Iris pigment epithelial cell (primary cell): ENCODE measurements at places on chromosomes 16 and 17.

DNA sequence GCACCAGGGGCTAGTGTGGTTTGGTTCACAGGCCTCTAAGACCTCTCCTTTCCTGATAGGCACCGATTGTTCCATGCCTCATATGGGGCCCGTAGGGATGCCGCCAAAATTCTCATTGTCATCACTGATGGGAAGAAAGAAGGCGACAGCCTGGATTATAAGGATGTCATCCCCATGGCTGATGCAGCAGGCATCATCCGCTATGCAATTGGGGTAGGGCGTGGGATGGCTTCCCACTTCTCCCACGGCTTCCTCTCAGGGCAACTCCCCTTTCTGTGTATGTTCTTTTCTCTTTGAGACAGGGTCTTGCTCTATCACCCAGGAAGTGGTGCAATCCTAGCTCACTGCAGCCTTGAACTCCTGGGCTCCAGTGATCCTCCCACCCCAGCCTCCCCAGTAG, 5.3 kb downstream of the ITGAX start:
- no peak for DNase-seq

GRCh38 chr16:84839054-84839453, 19.3 kb downstream of the CRISPLD2 start:
- peak; percentile 86 for DNase-seq

DNA sequence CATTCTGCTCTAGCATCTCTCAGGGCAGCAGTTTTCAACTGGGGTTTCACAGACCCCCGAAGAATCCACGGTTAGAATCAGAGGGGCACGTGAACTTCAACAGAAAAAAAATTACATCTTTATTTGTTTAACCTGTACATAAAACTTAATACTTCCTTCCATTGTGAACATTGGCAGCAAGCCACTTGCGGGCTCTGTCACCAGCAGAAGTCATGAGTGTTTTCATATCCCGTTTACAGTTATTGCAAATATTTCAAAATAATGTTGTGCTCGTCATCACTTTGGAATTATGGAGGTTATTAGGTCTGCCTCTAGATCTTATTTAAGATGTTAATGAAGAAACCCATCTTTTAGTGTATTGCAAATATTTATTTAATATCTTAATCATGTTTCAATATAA, 109.8 kb downstream of the SDR42E1 start:
- DNase-seq: peak; percentile 75

- DNase-seq: no peak
These were observed 8.5 kb upstream of the CBFA2T3 start for GRCh38 chr16:88985521-88985920.

- DNase-seq: no peak
These were observed 89.1 kb downstream of the RGS9 start for GRCh38 chr17:65226227-65226626.

DNA sequence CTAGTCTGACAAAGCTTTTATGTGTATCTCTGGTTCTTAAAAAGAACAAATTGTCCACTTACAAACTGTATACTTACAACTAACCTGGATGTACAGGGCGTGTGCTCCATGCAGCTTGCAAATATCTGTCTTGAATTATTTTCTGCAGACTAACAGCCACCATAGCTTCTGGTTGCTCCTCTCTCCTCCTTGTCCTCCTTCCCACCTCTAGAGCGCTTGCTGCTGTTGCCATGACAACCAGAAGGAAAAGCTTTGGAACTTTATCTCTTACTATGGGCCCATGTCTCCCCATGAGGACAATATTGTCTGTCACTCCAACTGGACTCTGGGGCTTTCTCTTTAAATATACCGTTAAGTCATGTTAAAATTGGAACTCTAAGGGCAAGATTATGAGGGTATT, 71.5 kb upstream of the DHX40 start:
- no peak for DNase-seq

GRCh38 chr17:68602289-68602688, 1.1 kb upstream of the FAM20A start:
- DNase-seq: no peak

DNA sequence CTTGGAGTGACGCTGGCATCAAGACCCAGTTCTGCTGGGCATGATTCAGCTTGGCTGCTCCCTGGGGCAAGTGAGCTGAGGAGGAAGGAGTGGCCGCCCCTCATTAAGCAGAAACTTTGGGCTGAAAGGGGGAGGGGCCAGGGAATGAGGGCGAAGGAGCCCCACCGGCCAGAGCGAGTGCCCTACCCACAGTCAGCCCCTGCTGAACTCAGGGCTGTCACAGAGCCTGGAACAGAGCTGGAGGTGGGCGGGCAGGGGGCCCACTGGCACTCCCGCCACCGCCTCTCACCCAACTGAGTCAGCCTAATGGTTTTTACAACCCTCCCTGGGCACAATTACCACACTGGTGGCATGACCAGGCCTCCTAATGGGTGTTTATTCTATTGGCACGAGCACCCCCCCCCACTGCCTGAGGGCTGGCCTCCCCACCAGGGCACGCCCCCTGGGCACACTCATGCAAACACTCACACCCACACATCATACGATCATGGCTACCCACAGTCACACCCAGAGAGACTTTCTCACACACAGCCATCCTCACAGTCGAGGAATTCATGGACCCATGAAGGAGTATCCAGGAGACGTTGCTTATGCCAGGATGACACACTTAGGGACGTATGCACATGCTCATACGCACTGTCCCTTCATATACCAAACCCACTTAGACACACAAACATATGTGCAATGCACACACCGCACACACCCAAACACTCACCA, 19.2 kb downstream of the UNC119 start:
- no peak for DNase-seq

GRCh38 chr17:82120148-82120547, 22.1 kb upstream of the FASN start:
- peak; percentile 35 for DNase-seq

- DNase-seq: peak; percentile 90
These were observed 23.1 kb downstream of the CREBBP start for GRCh38 chr16:3857189-3858043.

DNA sequence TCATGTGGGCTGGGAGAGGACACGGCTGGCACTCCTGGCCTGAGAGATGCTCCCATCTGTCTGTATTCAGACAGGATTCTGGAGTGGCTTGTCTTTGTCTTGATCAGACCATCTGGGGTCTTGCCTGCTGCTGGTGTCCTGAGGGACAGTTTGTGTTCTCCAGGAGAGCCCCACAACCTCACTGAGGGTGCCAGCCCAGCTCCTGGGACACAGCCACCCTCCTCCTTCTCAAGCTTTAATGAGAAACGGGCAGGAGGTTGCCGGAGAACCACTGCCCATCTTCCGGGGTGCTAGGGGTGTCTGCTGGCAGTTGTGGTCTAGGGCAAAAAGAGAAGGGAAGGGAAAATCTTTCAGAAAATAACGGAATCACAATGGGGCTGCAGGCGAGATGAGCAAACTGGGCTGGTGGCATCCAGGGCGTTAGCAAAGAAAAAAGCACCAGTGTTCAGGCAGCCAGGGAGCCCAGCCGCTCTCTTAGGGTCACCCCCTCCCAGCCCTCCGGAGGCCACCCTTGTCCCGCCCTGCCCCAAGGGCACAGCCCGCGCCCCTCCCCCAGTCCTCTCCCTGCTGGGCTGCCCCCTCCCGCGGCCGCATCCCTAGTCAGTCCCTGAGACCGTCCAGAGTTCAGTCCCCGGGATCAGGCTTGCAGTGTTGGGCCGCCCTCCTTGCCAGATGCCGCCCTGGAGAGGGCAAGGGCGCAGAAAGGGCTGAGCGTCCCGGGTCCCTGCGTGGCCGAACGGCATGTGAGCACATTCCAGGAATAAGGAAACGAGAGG, 824.7 kb downstream of the KCNJ18 start:
- no peak for DNase-seq

- DNase-seq: no peak
These were observed 19.2 kb downstream of the POLR3E start for GRCh38 chr16:22316411-22316811.

DNA sequence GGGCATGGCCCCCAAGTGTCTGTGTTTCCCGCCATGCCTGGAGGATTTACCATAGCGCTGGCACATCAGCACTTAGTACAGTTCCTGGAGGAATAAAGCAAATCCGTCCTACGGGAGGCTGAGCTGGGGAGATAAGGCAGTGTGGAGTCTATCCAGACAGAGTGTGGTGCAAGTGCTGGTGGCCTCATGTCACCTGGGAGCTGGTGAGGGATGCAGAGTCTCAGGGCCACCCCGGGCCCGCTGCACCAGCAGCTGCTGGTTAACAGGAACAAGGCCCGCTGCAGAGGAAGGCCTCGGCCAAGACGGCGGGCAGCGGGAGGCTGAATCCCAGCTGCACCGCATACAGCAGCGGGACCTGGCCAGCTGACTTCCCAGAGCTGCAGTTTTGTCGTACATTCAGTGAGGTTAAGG, 57.3 kb upstream of the CDC42EP4 start:
- no peak for DNase-seq

DNA sequence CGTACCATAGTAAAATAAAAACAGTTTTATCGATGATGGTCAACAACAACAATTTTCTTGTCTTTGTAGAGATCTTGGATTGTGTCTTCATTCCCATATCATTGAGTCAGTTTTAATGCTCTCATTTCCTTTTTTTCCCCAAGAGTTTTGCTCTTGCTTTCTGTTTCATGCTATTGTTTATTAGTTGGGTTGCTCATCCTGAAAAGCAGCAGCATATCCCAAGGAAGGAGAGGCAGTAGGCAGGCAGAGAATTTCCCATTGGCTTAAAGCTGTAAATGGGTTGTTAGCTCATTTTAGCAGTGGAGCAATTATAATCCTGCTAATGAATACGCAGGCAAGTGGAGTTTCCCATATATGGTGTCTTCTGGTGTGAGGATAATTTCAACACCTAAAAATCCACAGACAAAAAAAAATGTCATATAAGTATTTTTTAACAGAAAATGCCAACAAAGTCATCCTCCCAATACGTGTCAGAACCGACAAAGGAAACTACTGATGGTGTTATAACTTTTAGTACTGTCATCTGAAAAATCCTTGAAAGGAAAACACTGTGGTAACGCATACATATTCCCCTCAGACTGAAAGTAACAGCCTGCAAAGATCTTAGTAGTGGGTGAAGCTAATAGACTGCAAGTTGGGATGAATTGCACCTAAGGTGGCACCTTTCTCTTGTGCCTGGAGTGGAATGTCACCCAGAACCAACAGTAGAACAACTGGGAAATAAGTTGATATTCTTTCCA, 218.3 kb downstream of the FTO start:
- DNase-seq: no peak

DNA sequence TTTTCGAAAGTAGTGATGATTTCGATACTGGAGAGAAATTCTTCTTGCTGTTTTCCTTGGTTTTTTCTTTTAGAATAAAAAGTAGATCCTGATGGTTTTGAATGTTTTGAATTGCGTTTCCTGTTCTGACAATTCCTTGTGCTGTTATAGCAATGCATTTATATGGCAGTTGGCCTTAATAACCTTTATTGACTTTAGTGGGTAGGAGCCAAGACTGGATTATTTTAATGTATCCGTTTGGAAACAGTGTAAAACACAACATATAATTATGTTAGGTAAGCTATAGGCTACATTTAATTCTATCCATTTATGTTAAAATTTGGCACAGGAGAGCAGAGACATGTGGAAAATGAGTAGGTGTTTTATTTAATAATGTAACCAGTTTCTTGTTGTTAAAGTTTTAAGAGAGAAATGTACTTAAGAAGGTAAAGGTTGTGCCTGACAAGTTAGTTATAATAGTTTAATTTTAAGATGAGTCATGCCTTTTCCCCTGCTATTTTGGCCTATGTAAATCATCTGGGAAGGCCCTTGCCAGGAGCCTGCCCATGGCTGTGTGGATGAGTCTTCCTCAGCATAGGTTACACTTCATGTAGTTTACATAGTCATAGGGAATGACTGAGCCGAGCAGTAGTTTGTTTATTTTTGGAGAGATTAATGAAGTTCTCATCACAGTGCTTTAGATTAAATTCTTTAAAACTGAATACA, 189.9 kb downstream of the FTO start:
- peak; percentile 87 for DNase-seq

GRCh38 chr17:4498461-4499397, at the start of gene SPNS2:
TSS of gene SPNS2 (plus strand) at chr17:4498881. CDS start at chr17:4499048, 167 bp downstream.
- DNase-seq: peak; percentile 55

- peak; percentile 39 for DNase-seq
These were observed 7.2 kb upstream of the AGRP start for GRCh38 chr16:67490335-67491096.

- peak; percentile 55 for DNase-seq
These were observed 18.2 kb upstream of the KRT20 start for GRCh38 chr17:40903129-40903847.

- DNase-seq: no peak
These were observed 11.7 kb upstream of the TAOK1 start for GRCh38 chr17:29378500-29378899.

DNA sequence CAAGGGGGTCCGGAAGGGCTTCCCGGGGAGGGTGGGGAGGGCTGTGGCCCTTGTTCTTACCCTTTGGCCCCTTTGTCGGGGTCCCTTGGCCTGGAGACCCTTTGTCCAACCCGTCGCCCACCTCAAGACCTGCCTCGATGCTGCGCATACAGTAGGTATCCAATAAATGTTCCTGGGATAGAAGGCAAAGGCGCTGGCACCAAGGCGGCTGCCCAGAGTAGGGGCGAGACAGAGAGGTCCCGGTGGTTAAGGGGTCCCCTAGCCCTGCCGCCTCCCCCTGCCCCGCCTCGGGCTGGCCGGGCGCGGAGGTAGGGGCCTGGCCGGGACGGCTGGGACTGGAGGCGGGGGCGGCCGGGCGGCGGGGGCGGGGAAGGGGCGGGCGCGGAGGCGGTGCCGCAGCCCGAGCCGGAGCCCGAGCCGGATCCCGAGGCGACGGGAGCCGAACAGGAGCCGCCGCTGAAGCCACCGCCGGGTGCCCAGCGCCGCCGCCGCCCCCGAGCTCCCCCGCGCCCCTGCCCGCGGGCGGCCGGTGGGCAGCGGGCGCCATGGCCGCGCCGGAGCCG, at the start of gene NHERF2:
Gene NHERF2 (plus strand): TSS at position 442 of the 563 bp plus-strand sequence. CDS start 104 bp downstream, at position 546.
- no peak for DNase-seq

GRCh38 chr16:57797526-57798266, 4.6 kb downstream of the KIFC3 start:
- no peak for DNase-seq

- no peak for DNase-seq
These were observed 117.3 kb upstream of the NOL11 start for GRCh38 chr17:67600408-67600807.

DNA sequence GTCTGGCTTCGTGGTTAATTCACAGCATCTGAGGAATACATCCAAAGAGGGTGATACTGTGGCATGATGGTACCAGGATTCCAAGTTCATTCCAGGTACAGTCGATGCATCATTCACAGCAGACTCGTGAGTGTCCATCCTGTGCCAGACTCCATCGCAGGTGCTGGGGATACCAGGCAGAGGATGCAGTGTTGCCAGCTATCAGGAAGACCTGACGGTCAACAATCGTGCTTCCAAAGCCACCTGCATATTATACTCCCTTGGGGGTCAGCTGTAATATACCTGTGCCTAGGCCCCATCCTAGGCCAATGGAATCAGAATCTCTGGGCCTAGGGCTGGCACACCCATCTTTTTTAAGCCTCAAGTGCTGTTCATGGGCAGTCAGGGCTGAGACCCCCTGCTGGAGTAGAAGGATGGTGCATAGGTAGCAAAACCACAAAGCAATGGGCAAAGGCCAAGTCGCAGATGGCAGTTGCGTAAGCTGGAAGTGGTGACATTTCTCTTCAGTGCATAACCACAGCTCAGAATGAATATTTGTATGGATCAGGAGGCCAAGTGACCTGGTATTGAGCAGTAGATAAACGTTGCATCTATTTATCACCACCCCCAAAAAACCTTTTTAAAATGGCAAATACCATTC, 42.9 kb upstream of the C16orf78 start:
- DNase-seq: no peak
